ENCODE measurements at places on chromosomes 3 and 15.

GRCh38 chr3:182740710-182741109 is 52.6 kb upstream of the ATP11B start:
- no peak overlapping the region for H3K27ac ChIP-seq
- peaks cover 5% of the 10 kb centered on the region for H3K27me3 ChIP-seq
- no peaks in the 10 kb centered on the region for H3K4me1 ChIP-seq
- DNase-seq, result no peak
- no peak overlapping the region for H3K4me3 ChIP-seq

DNA sequence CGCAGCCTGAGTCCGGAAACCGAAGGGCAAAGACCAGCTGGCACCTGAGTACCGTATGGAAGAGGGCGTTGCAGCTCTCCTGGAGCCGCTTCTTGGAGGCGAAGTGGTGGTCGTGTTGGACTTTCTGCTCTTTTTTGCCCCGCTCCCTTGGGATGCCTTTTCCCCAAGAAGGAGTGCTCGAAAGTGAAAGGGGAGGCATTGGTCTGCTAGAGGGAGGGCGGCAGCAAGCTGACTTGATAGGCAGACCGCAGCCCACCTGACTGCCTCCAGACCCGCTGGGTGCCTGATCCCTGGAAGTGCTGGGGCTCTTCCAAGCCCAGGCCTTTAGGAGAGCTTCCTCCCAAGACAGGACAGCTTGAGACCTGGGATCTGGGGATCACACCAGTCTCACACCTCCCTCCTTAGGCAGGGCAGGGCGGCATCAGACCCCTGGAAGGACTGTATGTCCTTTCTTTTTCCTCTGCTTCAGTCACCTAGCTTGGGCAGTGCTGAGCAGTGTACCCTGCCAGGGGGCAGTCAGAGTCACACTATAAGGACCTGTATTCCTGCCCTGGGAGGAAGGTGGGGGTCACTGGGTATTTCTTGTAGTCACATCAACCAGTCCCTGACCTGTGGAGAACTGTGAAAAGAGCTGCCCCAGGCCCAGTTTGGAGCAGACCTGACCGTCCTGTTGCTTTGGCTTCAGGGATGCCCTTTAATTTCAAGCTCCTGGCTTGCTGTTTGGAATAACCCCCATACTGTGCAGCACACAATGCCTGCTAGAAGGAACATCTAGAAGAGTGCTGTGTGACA is 2.1 kb downstream of the ACVR2B start:
- H3K27ac ChIP-seq, result peak overlapping the region; percentile 54
- no peak for DNase-seq
- peaks cover 22% of the 10 kb centered on the region for H3K4me1 ChIP-seq
- peaks cover 7% of the 10 kb centered on the region for H3K36me3 ChIP-seq
- no peaks in the 10 kb centered on the region for H3K27me3 ChIP-seq

- no peaks in the 10 kb centered on the region for H3K36me3 ChIP-seq
- no peaks in the 10 kb centered on the region for H3K4me1 ChIP-seq
- H3K27ac ChIP-seq, result no peak overlapping the region
- H3K4me3 ChIP-seq, result no peak overlapping the region
- no peak for DNase-seq
Observed at GRCh38 chr15:60162968-60163355, 158.9 kb downstream of the FOXB1 start.

- no peak for DNase-seq
- peaks cover 34% of the 10 kb centered on the region for H3K4me1 ChIP-seq
- peaks cover 44% of the 10 kb centered on the region for H3K36me3 ChIP-seq
- peak overlapping the region; percentile 62 for H3K27ac ChIP-seq
Observed at GRCh38 chr3:58084166-58084565, 75.9 kb downstream of the FLNB start.

GRCh38 chr3:13525827-13526625 is 22.9 kb upstream of the FBLN2 start:
- DNase-seq, result no peak
- no peaks in the 10 kb centered on the region for H3K4me1 ChIP-seq
- H3K27me3 ChIP-seq, result no peaks in the 10 kb centered on the region
- H3K4me3 ChIP-seq, result no peak overlapping the region

GRCh38 chr15:91515188-91515754 is 338.2 kb upstream of the SLCO3A1 start:
- H3K4me3 ChIP-seq, result no peak overlapping the region
- H3K27ac ChIP-seq, result no peak overlapping the region
- no peaks in the 10 kb centered on the region for H3K36me3 ChIP-seq

Data from DND-41 (cell line).